CD4-positive, alpha-beta T cell treated with Interleukin-17A for 1 hour (primary cell): ENCODE measurements at places on chromosomes 11 and 22.
A peak's percentile ranks its signal among the peaks of the same experiment; 100 is the strongest.

GRCh38 chr11:27754035-27755017 lies 54.1 kb upstream of the BDNF start:
- no peak for DNase-seq

DNA sequence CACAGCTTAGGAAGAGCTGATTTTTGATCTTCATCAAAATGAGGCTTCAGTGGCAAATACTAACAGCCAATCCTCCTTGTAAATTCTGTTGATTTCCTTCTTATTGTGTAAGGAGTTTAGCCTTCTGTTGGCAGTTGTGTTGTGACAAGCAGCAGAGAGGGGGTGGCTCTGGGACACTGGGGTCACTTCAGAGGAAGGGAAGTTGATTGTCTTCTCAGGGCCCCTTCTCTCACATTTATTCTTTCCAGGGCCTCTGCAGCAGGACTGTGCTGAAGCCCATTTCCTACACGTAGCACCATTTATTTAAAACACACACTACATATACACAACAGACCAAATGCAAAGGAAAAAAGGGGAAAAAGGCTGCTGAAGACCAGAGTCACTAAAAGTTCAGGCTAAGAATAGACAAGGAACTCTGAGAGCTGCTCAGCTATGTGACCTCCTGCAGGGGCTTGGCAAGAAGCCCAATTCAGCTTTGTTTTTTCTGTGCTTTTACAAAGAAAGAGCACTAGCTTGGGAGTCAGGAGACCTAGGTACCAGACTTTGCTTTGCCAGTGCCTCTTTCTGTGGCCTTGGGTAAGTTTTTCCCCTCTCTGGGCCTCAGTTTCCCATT lies 28.3 kb upstream of the UPB1 start:
- DNase-seq, result no peak

DNA sequence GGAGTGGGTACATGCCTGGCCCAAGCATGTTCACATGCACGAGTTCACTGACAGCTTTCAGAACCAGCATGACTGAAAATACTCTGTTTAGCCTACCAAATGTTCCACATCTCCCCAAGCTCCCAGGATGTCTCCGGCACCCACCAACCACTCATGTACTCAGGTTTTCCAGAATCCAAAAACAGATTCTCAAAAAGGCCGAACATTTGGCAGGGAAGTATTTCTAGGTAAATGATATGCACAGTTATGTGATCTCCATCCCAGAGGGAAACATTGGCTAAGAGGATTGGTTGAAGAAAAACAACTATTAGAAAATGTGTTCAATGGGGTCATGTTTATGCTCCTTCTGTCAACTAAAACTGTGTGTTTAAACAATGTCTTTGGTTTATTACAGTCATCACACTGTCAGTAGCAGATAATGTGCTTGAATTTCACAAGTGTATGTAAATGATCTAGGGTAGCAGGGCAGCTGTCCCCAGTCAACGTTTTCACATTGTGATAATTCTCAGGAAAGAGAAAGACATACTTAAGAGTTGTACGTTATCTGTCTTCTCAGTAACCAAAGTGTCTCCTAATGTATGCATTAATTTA lies 52.3 kb downstream of the BARX2 start:
- DNase-seq, result no peak

GRCh38 chr11:62419943-62420342 lies 1.1 kb downstream of the SCGB1A1 start:
- no peak for DNase-seq

GRCh38 chr11:69086152-69087132 lies 37.7 kb downstream of the TPCN2 start:
- no peak for DNase-seq

DNA sequence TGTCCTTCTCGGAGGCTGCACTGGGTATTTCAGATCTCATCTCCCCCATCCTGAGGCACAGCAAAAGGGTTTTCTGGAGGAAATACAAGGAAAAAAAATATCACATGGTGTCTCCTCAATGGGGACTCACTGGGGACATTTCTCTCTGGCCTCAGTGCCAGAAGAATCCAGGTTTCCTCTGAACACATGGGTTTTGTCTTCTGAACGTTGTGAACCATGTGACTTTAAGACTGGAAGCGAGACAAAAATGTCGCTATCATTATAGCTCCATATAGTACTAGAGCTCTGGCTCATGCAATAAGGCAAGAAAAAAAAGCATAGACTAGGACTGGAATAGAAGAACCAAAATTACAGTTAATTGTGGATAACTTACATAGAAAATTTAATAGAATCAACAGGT lies 44.9 kb upstream of the RFPL3 start:
- no peak for DNase-seq

GRCh38 chr11:44608991-44609782 lies 43.7 kb downstream of the CD82 start:
- peak; percentile 50 for DNase-seq

DNA sequence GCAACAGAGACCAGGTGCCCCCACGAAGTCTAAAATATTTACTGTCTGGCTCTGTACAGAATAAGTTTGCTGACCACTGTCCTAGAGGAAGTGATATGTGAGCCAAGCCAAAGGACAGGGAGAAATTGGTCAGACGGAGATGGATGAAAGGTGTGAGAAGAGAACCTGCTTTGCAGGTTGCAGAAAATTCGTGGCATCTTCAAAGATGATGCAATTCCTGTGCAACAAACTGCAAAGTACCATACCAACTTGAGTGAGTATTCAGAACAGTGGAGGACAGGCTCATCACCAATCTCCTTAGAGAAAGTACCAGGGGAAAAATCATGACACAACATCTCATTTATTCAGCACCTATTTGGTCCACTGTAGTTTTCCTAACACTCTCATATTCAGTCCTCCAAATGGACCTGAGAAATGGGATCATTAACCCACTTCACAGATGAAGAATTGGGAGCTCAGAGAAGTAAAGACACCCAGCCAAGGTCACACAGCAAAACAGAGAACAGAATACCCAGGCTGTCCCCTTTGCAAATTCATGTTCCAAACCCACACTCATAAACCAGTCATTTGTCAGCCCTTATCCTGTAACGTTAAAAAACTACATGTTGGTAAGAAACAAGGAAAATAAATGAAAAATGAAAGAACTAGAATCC lies 536.8 kb downstream of the MIAT start:
- no peak for DNase-seq

DNA sequence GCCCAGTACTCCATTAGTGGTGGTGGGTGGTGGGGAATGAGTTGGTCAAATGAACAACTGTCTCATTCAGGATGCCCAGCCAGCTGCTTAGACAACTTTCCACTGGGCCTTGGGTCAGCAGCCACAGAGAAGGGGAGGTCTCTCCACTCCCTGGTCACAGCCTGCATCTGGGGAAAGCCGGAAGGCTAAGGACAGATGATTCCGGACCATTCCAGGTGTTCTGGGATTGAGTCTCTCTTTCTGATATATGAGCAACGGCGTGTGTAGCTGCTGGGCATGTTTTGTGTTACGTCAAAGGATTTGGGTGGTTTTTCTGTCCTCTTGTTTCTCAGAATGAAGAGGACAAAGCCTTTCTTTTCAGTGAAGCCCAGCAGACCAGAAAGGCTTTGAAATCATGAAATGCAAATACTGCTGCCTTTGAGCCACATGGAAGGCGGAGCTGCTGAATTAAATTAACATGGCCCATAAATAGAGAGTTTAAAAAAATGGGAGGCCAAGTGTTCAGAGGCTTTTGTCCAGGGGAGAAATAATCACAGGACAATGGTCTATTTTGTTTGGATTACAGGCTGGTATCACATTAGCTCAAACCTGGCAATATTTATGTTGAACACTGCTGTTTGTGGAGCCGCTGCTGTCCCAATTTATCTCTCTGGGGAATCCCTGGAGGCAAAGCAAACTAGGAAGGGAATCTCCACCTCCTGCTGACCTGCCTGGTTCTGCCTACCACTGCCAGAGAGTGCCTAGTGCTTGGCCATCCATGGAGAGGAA lies 234.4 kb upstream of the E2F8 start:
- DNase-seq, result no peak

- no peak for DNase-seq
Measured at GRCh38 chr11:20097319-20098221, 62.7 kb downstream of the DBX1 start.

- peak; percentile 55 for DNase-seq
Measured at GRCh38 chr22:42473484-42474193, 41.4 kb upstream of the NFAM1 start.

- peak; percentile 42 for DNase-seq
Measured at GRCh38 chr11:123235117-123235655, 40.1 kb upstream of the CLMP start.
